Non-pigmented ciliary epithelial cell (primary cell): ENCODE measurements at places on chromosomes 7 and 10.

- no peak for DNase-seq
Measured at GRCh38 chr7:31814187-31814586, 127.2 kb downstream of the PPP1R17 start.

- DNase-seq: no peak
Measured at GRCh38 chr10:121448766-121449421, 149.3 kb downstream of the FGFR2 start.

GRCh38 chr10:51683031-51683691, 16.2 kb downstream of the CSTF2T start:
- no peak for DNase-seq

DNA sequence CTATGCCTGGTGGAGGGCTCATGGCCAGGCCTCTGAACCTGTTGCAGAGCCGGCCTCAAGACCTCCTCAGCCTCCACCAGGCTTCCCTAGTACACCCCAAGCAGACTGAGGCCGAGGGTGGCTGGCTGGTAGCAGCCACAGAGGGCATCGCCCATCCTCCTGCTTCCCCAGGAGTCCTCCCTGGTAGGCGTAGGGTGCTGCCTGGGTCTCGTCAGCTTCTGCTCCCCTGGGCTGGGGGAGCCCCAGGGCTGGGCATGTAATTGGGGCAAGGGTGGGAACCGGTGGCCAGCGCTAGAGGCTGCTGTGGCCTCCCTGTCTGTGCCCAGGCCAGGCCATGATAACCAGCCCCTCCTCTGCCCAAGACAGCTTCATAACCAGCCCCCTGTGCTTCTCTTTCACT, 32.6 kb downstream of the TBATA start:
- no peak for DNase-seq

DNA sequence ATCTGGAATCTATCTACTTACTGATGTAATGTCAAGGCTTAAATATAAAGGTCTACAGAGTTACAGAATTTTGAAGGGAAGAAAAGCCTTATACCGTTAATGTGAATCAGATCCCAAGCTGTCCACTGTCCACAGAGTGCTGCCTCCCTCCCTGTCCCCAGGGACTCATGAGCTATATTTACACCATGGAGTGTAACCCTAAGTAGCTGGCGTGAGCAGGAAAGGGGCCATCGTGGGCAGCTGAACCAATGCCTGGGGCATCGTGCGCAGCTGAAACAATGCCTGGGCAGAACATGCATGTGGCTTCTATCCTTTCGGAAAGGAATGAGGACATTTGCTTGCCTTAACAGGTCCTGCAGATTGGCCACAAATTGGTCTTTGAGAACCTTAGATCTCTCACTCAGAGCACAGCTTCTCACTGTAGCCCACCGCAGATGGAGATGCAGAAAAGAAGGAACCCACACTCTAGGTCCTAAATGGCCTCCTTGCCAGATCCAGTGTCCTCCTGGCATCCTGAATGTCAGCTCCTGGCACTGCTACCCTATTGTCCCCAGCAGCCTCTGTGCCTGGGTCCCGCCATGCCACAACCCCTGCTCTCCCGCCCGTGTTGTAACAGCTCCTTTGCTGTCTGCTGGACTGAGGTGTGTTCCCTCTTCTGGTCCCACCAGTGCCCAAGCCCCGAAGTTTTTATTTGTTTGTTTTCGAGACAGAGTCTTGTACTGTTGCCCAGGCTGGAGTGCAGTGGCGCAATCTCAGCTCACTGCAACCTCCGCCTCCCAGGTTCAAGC, 30.3 kb downstream of the CCDC3 start:
- DNase-seq: no peak
